Activated CD4-positive, alpha-beta T cell treated with anti-CD3 and anti-CD28 coated beads for 36 hours (primary cell): ENCODE measurements at places on chromosomes 7 and 10.
A peak's percentile ranks its signal among the peaks of the same experiment; 100 is the strongest.

- no peak for DNase-seq
Observed at GRCh38 chr10:91711885-91712680, 79.2 kb upstream of the PPP1R3C start.

DNA sequence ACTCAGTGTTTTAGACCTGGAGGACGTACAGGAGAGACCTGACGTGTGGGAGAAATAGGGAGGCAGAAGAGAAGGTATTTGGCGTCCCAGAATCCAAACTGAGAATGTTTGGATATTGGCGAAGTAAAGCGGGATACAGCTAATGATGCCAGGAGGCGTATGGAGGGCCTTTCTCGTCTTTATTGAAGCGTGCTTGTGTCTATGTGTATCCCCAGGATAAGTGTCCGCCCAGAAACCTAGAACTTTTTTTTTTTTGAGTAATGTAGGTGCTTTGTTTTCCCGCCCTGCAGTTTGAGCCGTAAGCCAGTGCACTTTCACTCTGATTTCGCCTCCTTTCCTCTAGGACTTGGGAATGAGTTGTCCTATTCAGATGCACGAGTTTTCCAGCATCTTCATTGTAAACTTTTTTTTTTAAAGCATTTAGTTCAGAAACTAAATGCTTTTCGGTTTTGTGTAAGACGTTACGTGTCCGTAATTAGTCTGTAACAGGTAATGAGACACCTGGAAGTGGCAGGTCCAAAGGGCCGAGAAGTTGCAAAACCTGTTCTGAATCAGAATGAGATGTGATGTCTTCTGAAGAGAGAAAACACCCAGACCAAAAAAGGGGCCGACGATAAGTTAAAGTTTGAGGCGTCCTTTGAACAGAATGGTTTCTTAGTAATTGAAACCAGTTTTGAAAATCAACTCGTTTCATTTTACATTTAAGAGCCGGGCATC lies 746 bp downstream of the ARL5B start:
- peak; percentile 36 for DNase-seq

- DNase-seq: no peak
Observed at GRCh38 chr10:128242641-128243040, 116.4 kb upstream of the MKI67 start.

- no peak for DNase-seq
Observed at GRCh38 chr10:127194599-127194998, 1.8 kb downstream of the INSYN2A start.

- no peak for DNase-seq
Observed at GRCh38 chr10:76442113-76442512, 1010.7 kb downstream of the LRMDA start.

- no peak for DNase-seq
Observed at GRCh38 chr10:5544216-5544805, 19.6 kb downstream of the CALML3 start.

DNA sequence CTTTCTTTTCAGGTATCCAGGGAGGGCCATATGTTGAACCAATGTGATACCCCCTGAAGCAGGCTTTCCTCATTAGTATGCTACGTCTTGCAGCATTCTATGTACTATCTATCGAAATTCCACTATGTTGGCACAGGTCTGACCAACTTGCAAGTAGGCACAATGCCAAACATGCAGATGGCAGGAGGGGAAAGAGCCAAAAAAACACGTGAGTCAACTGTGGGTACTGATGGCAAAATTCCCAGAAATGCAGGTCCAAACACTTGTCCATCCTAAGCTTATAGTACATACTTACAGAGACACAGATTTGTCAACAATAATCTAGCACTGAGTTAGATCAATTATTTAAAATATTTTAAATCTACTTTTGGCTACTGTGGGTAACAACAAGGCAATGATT lies 394.9 kb downstream of the DGKB start:
- DNase-seq: no peak

DNA sequence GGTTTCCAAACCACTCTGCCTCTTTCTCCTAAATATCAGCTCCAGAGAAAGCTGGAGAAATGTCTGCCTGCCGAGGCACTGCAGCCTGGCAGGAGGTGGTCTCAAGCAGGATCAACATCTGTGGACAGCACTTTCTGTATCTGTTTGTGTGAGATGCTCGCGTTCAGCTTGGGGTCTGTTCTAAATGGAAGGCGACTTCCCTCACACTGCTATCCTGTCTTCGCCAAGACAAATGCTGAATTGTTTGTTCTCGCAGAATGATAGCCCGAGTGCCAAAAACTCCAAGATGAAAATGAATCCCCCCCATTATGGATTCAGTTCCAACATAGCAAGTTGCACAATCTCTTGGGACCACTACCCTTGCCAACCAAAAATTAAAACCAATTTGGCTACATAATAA lies 72.2 kb upstream of the PALS2 start:
- no peak for DNase-seq

- no peak for DNase-seq
Observed at GRCh38 chr7:144885478-144885877, 49.6 kb upstream of the TPK1 start.

- DNase-seq: no peak
Observed at GRCh38 chr10:35650894-35651293, 8.8 kb upstream of the FZD8 start.

DNA sequence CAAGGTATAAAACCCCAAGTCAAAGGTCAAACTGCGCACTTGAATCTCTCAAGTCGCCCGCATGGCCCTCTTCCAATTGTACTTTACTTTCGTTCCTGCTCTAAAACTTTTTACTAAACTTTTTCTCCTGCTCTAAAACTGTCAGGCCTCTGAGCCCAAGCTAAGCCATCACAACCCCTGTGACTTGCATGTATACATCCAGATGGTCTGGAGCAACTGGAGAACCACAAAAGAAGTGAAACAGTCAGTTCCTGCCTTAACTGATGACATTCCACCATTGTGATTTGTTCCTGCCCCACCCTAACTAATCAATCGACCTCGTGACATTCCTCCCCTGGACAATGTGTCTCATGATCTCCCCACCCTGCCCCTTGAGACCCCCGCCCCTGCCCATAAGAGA lies 35.6 kb upstream of the PIK3CG start:
- no peak for DNase-seq

DNA sequence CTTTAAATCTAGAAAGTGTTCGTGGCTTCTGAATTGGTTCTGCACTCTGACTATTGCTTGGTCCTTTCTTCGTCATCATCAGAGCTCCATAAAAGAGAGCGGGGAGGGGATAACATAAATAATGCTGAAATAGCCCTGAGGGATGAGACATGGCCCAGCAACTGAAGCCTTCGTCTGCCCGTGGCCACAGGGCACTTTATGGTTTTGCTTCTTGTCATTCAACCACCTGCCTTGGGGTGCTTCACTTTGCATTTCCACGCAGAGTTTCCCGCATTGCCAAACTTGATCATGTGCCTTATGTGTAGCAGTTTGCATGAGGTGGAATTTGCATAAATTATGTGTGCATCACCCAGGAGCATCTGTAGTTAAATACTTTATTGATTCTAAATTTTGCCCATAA lies 15.9 kb downstream of the GSTO2 start:
- no peak for DNase-seq

DNA sequence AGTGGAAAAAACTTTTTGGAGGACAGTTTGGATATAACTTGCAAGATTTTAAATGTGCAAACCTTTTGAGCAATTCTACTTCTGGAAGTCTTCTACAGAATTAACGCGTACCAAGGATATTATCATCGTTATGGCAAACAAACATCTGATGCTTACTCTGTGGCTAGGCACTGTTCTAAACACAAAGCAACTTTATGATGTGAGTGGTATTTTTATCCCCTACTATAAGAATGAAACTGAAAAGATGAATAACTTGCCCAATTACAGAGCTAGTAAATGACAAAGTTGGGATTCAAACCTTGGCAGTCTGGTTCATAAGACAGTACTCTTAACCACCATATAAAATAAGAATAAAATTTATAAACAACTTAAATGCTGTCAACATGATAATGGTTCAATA lies 15.8 kb downstream of the ASZ1 start:
- DNase-seq: no peak

DNA sequence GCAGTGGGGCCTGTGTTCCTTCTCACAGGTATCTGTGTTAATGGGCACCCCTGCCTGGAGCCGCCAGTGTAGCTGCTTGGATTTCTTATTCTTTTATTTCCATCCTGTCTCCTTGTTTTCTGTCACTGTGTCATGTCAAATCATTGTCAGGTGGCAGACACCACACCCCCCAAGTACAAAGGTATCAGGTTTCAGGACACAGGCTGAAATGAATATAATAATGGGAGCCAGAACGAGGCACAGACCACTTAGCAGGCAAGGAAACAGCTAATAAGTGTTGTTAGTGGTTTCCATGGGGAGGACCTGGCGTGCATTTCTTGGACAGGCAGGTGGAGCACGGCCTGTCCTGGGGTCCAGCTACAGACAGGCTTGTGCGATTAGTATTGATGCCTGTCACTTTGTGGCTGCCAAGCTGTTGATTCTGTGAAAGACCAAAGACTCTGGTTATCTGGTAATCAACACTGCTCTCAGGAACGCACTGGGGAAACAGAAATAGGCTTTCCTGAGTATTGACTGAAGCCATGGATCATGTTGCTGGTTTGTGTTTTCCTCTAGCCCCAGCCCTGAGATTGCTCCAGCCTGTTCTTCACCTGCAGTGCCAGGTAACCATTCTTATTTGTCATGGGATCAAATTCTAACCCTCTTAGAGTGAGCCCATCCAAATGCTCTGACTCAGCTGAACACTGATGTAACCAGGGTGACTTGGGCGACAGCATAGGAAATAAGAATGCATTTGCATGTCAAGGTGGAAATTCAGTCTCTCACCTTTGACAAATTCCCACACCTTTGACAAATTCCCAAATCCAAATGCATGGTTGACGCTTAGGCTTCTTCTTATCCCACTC lies 1002.0 kb downstream of the LRMDA start:
- no peak for DNase-seq

- DNase-seq: peak; percentile 71
Observed at GRCh38 chr10:11611248-11612020, at the start of gene USP6NL. Gene USP6NL, minus strand, starts transcription at chr10:11611650. Its CDS starts 14,016 bp downstream, at chr10:11597634.

DNA sequence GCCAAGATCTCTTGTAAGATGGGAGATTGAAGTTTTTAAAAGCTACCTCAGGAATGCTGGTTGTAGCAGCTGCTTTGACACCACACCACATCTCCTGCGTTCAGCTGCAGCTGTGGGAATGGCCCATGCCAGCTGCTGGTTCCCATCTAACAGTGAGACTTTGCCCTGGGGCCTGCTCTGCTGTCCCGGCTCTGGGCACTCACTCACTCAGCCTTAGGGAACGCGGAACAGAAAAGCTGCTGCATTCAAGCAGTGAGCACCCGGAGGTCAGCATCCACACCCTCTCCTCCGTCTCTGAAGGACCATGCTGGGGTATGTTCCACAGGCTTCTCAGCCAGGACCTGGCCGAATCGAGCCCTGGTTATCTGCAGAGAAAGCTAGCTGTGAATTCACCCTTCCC lies 197.1 kb upstream of the CXCL12 start:
- no peak for DNase-seq

DNA sequence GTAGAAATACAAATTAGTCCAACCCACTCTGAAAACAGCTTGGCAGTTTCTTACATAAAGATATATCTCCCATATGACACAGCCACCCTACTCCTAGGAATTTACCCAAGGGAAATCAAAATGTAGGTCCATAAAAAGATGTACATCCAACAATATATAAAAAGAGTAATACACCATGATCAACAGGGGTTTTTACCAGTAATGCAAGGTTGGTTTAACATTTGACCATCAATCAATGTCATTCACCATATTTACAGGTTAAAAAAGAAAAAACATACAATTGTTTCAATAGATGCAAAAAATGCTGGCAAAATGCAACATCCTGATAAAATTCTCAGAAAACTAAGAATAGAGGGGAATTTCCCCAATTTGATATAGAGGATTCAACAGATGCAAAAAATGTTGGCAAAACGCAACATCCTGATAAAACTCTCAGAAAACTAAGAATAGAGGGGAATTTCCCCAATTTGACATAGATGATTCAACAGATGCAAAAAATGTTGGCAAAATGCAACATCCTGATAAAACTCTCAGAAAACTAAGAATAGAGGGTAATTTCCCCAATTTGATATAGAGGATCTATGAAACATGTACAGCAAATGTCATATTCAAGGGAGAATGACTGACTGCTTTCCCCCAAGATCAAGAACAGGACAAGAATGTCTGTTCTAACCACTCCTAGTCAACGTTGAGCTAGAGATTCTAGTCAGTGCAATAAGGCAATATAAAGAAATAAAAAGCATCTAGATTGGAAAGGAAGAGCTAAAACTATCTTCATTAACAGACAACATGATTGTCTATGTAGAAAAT lies 13.7 kb downstream of the ADAP1 start:
- no peak for DNase-seq

- DNase-seq: no peak
Observed at GRCh38 chr10:96417441-96417840, 58.6 kb upstream of the OPALIN start.

GRCh38 chr10:60842694-60843093 lies 64.4 kb downstream of the CDK1 start:
- DNase-seq: no peak

DNA sequence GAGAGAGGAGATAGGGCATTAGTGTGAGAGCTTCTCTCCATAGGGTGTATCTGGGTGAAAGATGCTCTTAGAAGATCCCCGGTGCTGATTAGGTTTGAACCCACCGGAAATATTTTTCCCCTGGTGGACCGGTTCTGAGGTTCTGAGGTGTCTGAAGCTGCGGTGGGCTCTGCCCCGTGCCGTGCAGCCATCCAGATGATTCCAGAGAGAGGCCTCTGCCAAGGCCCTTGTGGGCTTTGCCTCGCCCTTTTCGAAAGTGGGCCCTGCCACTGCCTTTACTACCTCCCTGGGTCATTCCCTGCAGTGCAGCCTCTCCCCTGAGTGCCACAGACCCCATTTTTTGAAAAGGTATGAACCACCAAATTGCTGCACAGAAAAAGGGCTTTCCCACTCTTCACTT lies 2.8 kb downstream of the GIMAP8 start:
- DNase-seq: peak; percentile 41

DNA sequence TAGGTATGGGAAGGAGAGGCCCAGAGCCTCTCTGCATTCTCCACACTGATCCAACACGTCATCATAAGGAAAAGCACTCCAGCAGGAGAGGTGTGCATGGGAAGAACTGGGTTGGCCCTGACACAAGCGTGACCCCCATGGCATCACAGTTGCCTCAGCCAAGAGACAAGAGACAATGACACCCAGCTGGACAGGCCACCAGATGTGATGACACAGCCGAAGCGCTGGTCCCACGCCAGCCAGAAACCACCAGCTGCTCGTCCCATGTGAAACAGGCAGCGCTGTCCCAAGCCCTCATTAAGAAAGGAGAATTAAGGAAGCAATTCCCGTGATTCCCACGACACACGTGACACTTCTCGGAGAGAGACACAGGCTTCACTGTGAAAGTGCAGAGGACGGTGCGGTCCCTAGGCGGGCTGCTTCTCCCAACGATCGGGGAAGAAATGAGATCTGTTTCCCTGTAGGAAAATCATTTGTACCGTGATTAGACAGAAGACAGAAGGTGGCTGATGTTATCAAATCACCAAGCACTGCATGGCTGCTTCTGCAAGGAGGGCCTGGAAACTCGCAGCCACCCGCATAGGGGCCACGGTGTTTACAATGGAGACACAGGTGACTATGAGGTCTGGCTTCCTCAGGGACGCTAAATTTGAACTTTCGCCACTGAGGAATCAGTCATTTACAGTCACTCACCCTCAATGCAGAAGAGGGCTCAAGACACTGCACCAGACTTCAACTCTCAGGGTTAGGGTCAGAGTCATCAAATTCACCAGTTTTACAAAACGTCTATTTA lies 74.5 kb downstream of the DIP2C start:
- no peak for DNase-seq
